ENCODE measurements at places on chromosomes 4 and X. TPM values are rescaled to one million over a fixed set of nuclear protein-coding genes. Genes with fewer than 3 reads are reported as not detected.

XAGE5 gene
- not detected for polyA plus RNA-seq

C4orf51 gene
- not detected for polyA plus RNA-seq

DNA sequence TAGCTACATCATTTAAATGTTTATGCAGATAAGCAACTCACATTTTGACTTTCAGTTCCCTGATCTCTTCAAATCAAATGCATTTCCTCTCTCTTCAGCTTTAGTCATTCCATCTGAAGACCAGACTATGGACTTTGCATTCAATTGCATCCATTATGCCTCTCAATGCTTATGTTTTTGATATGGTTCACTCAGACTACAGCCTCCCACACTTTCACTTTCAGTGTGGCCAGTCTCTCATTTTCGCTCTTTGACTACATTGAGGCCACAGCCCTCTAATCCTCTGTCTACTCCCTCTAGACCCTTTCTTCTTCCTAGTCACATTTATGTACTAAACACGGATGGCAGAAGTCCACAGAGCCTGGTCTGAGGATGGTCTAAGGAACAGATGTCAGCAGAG, 24.5 kb upstream of the VEGFC start:
- DNase-seq = no peak

CENPE gene
- polyA plus RNA-seq = 0.39 TPM

All from lung (tissue), 17 donors.